Muscle of arm (tissue), 14 donors: ENCODE measurements at places on chromosomes 4 and X.

DNA sequence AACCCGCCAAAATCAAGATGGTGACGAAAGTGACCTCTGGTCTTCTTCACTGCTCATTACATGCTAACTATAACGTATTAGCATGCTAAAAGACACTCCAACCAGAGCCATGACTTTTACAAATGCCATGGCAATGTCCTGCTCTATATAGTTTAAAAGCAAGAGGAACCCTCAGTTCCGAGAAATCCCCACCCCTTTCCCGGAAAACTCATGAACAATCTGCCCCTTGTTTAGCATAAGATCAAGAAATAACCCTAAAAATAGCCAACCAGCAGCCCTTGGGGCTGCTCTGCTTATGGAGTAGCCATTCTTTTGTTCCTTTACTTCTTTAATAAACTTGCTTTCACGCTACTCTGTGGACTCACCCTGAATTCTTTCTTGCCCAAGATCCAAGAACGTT is 463.5 kb upstream of the FAM241A start:
- DNase-seq: no peak

DNA sequence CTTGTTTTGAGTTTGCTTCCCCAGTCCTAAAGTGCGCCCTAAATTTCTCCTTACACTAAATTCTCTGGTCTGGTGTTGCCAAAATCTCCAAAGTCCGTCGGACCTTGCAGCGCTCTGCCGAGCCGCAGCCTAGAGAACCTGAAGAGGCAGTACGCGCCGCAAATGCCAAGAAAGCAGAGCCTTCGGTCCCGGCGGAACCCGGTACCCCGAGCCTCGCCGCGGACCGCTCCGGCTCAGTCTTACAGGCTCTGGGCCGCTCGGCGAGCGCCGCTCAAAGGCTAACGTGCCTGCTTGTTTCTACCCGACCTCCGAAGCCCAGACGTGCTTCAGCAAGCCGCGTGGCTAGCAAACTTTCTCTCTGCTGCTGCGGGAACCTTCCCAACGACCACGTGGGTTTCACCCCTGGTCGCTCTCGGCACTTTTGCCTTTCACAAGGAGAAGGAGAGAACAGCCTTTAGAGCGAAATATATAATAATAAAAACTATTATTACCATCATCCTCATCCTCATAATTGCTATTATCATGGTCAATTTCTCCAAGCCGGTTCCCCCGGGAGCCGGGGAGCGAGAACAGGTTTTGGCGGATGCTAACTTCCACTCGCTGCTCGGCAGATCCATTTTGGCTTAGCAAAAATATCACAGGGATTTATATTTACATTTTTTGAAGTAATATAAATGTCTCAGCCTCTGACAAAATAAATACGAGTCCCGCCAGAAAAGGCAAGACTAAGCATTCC is 2.2 kb upstream of the HTR2C start:
- DNase-seq: no peak

- DNase-seq: no peak
Observed at GRCh38 chr4:109026588-109026987, 263.7 kb upstream of the ETNPPL start.

GRCh38 chr4:163920426-163920825 is 425.9 kb downstream of the TMA16 start:
- DNase-seq: no peak

DNA sequence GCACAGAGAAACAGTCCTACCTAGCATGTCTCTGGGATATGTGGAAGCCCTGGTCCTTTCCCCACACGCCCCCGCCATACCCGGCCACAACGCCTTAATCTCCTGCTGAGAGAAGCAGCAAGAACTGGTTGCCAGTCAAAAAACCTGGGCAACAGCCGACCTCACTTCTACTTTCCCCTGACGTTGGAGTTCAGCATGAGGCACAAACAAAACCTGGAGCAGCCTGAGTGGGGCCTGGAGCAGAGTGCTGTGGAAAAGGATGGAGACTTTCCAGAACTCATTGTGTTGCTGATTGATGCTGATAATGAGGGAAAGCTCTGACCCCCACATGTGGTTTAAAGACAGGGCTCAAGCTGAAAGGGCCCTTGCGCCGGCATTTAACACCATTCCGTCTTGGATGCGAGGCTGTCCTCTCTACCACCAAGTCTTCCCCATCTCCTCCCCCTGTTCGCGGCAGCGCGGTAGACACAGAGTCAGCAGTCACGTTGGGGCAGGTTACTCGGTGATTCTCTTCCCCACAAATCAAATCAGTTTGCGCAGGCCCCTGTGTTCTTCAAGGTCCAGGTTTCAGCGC is 666 bp downstream of the CCDC158 start:
- no peak for DNase-seq

DNA sequence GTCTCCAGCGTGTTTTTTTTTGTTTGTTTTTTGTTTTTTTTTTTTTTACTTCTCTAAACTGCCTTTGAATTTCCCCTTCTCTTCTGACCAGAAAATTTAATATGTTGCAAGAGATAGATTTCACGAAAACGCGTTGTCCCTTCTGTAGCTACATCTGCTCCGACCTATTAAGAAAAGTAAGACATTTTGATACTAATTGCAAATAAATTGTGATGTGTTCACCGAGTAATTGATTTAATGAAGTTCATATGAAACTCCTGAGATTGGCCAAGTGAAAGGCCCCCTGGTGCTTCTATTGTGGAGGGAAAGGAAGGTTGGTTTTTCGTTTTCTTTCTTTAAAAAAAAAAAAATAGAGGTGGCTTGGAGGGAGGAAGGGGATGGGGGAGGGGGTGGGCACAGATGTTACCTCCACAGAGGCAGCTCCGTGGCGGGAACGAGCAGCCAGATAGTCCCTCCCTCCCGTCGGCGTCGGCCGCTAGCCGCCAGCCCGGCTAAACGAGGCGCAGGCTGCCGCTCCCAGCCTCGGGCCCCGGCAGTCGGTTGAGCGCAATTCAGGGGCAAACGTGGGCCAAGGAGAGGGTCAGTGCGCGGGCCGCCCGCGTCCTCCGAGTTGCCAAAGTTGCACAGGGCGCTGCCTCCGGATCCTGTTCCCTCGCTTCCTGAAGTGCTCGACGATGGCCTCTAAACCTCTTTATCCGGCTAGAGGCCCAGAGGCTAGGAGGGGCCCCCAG is 139.1 kb upstream of the ZIC3 start:
- no peak for DNase-seq

DNA sequence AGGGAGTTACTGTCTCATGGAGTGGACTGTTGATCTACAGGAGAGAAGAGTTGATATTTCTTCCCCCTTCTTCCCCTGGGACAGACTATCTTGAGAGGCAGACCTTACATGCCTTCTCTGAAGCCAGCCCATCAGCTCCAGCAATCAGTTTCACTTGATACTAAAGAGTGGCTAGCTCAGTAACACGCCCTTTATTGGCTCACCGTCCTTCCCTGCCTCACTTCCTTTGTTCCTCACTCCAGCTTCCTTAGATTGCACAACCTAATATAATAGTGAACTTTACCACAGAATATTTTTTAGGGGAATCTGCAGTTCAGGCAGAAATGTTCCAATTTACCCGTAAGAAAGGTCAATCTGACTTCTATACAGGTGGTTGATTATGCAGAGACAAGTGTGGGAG is 128.1 kb upstream of the NDP start:
- no peak for DNase-seq

DNA sequence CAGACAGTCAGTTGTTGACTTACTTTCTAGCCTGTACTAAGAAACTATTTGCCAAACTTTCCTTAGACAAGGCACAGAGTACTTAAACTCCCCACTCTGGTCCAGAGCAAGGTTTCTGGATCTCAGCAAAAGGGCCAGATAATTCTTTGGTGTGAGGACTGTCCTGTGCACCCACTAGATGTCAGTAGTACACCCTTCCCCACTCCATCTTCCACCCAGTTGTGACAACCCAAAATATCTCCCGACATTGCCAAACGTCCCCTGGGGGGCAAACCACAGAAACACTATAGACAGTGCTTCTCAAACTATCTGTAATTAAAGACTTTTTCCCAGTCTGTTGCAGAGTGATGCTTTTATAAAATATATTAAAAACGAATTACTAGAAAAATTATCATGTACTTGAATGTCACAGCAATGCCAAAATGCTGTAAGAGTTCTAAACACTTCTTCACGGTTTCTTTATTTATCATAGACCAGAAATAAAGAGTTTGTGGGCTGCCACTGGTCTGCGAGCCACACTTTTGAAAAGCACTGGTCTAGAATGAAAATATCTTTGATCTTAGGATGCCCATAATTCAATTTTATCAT is 203.5 kb downstream of the PRDM5 start:
- DNase-seq: no peak

DNA sequence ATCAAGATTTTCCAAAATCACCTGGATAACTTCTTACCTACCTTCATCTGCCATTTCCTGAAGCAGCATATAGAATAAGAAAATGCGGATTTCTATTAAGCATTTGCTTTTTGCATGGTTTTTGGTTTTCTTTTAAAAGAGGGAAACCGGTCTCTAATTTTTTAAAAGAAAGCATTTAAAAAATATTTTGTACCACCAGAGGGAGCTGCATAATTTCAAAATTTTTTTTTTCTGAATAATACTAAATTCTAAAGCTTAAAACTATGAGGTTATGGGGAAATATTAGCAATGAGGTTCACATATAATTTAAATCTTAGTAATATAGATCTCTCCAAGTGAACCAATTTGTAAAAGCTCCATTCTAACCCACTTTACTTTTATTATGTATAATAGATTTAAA is 137.7 kb upstream of the TENT5D start:
- DNase-seq: no peak

DNA sequence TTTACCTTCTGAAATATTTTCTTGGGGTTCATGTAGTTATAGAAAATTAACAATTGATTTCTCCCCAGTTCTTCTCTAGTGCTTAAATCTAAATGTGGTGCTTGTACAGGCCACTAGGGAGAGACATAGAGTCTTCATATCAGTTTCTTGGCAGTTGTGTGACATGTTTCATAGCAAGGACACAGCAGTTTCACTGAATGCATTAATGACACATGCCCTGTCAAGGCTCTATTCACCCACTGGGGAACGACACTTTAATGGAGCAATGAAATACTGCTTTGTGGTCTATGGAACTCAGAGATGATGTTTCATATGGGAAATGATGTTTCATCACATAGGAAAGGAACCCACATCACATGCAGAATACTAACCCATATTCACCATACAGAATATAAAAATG is 2.8 kb downstream of the VEGFC start:
- no peak for DNase-seq

- DNase-seq: no peak
Observed at GRCh38 chr4:39657465-39657864, 18.8 kb upstream of the SMIM14 start.

DNA sequence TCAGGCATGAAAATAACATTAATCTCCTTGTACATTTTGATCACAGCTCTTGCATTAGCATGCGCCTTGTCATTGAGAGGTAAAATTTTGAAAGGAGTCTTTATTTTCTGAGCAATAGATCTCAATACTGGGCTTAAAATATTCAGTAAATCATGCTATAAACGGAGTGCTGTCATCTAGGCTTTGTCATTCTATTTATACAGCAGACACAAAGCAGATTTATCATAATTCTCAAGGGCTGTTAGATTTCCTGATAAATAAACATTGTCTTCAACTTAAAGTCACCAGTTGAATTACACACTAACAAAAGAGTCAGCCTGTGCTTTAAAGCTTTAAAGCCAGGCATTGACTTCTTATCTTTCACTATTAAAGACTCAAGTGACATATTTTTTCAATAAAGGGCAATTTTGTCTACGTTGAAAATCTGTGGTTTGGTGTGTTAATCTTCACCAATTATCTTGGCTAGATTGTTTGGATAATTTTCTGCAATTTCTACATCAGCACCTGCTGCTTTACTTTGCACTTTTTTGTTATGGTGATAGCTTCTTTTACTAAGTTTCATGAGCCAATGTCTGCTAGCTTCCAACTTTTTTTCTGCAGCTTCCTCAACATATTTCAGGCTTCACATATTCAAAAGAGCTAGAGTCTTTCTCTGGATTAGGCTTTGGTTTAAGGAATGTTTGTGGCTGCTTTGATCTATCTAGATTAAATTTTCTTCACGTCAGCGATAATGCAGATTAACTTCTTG is 27.9 kb upstream of the UGT2B4 start:
- no peak for DNase-seq

DNA sequence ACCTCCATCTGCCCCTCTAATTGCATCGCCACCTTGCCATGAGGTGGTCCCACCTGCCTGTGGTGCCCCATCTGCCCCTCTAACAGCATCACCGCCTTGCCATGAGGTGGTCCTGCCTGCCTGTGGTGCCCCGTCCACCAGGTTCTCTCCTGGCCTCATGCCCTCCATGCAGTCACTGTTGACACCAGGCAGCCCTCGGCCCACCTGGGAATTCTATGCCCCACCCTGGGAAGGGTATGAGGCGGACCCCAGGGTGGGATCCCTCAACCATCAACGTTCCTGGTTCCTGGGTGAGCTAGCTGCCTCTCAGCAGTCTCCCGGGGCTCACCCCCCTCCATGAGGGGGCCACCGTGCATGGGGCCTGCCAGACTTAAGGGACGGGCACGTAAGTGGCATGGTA is 38.9 kb downstream of the ACOX3 start:
- no peak for DNase-seq

GRCh38 chr4:25750874-25751273 is 95.2 kb downstream of the SLC34A2 start:
- DNase-seq: no peak

- DNase-seq: no peak
Observed at GRCh38 chrX:67384403-67384802, 159.4 kb upstream of the AR start.

GRCh38 chrX:64427281-64427680 is 32.0 kb upstream of the MTMR8 start:
- DNase-seq: no peak

DNA sequence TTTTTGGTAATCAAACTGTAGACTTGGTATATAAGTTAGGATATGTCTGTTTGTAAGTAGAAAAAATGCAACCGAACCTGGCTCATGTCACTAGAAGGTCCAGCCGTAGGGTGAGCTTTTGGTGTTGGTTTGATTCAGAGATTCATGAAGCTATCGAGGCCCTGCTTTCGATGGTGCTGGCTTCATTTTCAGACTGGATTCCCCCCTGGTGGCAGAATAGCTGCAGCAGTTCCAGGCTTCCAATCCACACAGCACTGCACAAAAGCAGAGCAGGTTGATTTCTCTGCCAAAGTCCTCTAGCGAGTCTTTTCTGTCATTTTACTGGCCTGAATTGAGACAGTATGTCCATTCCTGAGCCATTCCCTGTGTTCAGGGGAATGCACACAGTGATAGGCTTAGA is 33.1 kb downstream of the PDK3 start:
- no peak for DNase-seq

- DNase-seq: peak; percentile 33
Observed at GRCh38 chr4:79467246-79467932, 59.4 kb upstream of the GK2 start.

GRCh38 chr4:41294445-41295062 is 37.8 kb downstream of the UCHL1 start:
- DNase-seq: no peak

- no peak for DNase-seq
Observed at GRCh38 chrX:34381241-34381640, 249.1 kb upstream of the FAM47A start.

DNA sequence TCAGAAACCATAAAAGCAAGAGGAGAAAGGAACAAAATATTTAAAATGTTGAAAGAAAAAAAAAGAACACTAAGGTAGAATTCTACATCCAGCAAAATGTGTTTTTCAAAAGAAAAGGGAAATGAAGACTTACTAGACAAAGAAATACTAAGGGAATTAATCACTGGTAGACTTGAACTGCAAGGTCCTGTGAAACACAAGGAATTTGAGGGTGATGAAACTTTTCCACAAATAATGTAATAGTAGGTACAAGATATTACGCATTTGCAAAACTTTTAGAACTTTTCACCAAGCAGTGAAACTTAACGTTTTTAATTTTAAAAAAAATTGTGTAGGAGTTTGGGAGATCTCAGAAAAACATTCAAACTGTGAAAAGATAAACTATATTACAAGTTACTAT is 180.3 kb upstream of the MAGEB16 start:
- DNase-seq: no peak
